ENCODE measurements at places on chromosomes 5 and 9. TPM values are rescaled to one million over a fixed set of nuclear protein-coding genes. Genes with fewer than 3 reads are reported as not detected.

DNA sequence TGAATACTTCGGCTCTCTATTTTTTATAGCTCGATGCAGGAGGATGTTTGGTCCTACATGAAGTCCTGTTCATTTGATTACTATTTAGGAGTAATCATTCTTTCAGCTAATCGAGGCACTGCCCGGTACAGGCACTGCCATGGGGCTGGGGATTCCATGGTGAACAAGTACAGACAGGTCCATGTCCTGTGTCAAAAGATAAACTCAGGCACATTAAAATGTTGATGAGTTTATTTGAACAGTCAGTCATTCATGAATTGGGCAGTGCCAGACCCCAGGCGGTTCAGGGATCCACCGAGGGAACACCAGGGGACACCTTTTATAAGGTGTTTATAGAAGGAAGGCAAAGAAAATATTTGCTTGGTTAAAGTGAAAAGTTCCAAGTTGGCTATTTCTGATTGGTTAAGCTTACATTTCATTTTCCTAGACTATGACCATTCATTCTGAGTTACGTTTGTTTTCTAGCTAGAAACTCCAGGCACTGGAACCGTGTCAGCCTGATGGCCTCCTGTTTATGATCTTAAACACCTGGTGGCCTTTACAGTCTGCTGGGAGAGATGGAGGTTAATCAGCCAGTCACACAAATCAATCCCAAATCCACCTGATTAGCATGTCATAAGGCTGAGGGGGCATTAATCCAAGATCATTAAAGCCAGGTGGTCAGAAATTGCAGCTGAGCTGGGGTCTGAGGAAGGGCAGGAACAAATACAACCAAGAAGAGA, 47.0 kb upstream of the TDRD7 start:
- DNase-seq: no peak

Gene IFNA13
- total RNA-seq: not detected

DNA sequence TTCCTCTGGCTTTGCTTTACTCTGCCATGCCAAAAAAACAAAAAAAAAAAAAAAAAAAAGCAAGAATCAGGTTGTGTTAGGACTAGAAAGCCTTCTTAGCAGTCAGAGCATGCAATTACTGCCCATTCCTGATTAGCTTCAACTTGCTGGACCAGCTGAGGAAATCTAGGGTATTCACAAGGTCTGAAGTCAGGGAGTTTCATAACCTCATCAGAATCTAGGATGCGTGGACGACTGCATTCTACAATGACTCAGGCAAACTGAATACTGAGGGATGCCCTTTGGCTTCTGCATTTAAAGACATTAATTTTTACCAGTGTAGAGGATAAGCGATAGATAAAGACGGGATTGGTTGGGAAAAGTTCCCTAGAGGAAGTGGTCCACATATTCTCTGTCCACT, 39.2 kb upstream of the SHOC1 start:
- DNase-seq: peak; percentile 78

Gene DAB2
- total RNA-seq: 11.4 TPM

DNA sequence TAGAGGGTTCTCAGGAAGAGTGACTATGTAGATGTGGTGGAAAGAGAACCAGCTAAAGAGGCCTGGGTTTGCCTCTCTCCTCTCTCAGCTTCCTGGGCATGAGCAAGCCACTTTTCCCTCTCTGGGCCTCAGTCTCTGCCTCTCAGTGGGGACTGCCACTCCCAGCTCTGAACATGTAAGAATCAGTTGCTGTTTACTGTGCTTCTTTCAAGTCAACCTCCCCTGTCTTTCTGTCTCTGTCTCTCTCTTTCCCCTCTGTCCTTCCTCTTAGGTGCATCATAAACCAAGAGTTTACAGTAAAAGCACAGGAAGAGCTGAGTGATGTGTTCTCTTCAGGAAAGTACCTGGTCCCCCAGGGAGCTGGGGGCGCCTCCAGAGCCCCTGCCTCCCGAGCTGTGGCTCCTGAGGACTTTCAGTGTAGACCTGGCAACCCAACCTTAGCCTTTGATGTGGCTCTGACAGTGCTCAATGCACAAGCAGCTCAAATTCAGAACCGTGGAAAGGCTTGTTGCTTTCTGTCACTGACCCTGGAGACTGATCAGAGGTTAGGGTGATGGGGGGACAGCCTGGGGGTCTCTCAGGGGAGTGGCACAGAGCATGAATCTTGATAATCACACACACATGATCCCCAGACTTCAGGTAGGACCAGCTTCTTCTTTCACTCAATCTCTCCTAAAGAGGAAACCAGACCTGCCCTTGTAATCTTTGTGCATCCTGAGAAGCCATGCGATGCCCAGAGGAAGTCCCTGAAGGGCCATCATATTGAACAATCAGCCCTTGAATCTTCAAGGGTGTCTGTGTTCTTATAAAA, 59.4 kb upstream of the TNFSF8 start:
- no peak for DNase-seq

GRCh38 chr5:128083811-128084227, 253 bp downstream of the SLC12A2 start:
- DNase-seq: no peak

GRCh38 chr9:89543111-89543510, 45.2 kb upstream of the SEMA4D start:
- no peak for DNase-seq

Gene ADGRD2
- total RNA-seq: not detected

- DNase-seq: no peak
Measured at GRCh38 chr9:107161338-107161737, 121.7 kb upstream of the RAD23B start.

DNA sequence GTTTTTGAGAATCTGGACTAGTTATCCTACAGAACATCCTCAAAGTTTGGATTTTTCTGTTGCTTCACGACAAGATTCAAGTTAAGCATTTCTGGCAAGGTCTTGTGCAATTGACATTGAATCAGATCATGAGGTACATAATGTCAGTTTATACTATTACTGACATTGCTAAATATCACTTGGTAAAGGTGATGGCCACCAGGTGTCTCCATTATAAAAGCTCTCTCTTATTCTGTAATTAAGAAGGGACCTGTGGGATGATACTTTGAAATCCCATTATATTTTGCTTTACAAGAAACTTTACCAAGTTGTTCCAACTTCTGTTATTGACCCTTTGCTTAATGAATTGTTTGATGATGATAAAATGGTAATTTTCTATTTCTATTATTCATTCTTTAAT, 131.0 kb upstream of the ASTN2 start:
- no peak for DNase-seq

DNA sequence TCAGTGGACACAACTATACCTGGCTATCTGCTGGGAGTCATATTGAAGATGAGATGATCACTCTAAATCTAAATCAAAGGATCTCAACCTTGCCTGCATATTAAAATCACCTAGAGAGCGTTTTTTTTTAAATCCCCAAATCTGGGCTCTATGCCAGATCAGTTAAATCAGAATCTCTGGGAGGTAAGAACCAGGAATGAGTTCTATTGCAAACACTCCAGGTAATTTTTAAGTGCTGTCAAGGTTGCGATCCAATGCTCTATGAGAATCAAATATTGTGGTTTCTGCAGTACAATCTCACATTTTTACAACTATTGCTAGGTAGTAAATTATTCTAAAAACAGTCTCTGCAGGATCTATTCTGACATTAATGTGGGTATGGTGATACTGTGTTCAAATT, 202.3 kb upstream of the OR13F1 start:
- DNase-seq: no peak

DNA sequence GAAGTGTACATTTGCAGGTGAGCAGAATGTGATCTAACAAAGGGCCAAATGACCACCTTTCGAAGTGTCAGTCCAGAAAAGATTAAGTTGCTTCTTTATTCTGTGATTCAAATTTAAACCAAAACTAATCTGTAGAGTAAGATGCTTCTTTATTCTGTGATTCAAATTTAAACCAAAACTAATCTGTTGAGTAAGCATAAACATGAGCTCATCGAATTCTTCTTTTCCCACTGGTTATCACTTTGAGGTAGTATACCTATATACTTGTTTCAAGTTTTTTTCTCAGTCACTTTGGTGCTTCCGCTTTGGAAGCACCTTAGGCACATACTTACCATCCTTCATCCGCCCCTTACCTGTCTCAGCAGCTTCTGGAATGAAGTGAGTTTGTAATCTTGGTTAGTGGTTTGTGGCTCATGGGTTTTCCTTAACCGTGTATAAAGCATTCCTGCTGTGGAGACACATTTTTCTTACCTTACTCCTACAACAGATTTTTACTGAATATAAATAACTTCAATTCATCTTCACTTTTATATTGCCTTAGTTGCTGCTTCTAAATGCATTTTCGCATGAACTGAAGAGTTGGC, 40.7 kb upstream of the CTXN3 start:
- no peak for DNase-seq

Gene GLDC
- 3.3 TPM for total RNA-seq

Gene IL17B
- total RNA-seq: 9.0 TPM

- DNase-seq: no peak
Measured at GRCh38 chr9:78406933-78407332, 110.0 kb downstream of the PSAT1 start.

DNA sequence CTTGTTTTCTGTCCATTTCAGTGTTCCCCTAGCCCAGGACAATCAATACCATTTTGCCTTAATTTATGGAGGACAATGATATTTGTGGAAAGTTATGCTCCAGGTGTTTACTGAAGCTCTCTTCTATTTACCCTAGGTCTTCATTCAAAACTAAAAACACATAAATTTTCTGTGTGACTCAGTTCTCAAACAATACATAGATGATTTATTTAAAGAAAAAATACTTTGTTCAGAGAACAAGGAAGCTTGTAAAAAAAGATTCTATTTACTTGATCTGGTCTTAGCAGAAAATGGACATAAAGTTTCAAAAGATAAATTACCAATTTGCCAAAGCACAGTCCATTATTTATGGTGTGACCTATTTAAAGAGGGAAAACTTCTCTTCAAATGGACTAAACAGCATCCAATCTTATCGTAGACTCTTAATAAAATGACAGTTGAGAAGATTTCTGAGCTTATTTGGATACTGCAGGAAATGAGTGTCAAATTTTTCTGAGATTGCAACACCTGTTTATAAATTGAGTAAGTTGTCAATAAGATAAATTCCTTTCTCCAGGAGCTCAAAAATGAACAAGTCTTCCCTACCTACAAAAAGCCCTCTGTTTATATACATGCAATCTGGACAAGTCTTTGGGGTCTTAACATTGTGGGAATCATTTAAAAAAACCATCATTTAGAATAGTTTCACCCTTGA, 627.2 kb downstream of the PSAT1 start:
- DNase-seq: no peak

- no peak for DNase-seq
Measured at GRCh38 chr9:84145031-84145430, 164.4 kb downstream of the RMI1 start.

Gene SMC5
- 15.3 TPM for total RNA-seq

Gene PCDHGB6
- 28.7 TPM for total RNA-seq

- no peak for DNase-seq
Measured at GRCh38 chr5:158897444-158898160, 202.1 kb downstream of the EBF1 start.

Gene ANXA6
- total RNA-seq: 628 TPM

Gene TXNDC8
- total RNA-seq: not detected

GRCh38 chr9:30382271-30382670, 2002.2 kb upstream of the ACO1 start:
- no peak for DNase-seq

DNA sequence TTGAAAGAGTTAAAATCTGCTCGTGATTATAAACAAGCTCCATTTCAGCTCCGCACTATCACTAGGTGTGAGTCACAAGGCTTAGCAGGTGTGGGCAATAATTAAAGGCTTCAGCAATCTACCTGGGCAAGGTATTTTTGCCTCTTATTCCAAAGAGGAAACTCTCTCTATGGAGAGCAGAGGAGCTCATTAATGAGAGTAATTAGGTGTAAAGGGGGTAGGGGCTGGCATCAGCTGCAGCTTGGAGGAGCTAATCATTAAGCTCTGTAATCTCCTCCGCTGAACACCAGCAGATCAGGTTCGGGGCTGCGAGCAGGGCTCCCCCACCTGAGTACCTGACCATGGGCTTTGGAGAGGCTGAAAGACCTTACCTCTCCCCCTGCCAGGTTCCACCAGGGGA, 129.2 kb downstream of the CRB2 start:
- DNase-seq: no peak

- no peak for DNase-seq
Measured at GRCh38 chr5:173237143-173237874, 2.3 kb upstream of the NKX2-5 start.

- DNase-seq: no peak
Measured at GRCh38 chr9:21097817-21098216, 20.1 kb upstream of the IFNB1 start.

- no peak for DNase-seq
Measured at GRCh38 chr5:60338846-60339245, 361.1 kb downstream of the DEPDC1B start.

Gene NMUR2
- not detected for total RNA-seq

GRCh38 chr9:119284587-119285337, 84.5 kb downstream of the BRINP1 start:
- peak; percentile 55 for DNase-seq

GRCh38 chr5:4306057-4306456, 710.4 kb downstream of the IRX1 start:
- DNase-seq: no peak

DNA sequence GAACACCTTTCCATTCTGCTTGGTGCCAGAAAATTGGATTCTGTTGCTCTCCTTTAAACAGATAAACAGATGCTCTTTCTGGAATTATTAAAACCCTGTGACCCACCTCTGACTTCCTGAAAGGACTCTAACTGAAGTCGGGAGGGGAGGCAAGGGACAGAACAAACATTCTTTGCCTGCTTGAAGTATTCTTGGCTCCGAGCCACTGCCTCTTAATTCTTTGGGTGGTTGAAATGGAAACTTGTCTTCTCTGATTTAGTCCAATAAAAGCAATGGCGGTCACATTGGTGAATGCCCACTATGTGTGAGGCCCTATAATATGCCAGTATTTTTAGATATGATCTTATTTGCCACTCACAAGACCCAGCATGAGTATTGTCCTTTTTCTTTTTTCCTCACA, 236.8 kb downstream of the SLIT3 start:
- peak; percentile 72 for DNase-seq

DNA sequence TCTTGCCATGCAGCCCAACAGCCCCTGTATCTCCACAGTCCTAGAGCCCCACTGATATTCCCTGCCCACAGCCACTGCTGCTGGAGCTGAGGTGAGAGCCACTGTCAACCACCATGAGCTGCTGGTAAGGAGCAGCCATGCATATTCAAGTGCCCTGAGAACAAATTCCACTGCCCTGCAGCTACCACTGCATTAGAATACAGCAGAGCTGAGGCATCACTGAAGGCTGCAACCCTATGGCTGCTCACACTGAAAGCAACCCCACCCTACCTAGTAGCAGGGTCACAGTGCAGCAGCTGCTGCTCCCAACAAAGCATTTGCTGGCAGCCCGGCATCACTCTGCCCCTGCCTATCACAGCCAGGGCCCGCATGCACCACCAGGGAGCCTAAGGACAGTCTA, 68.6 kb downstream of the SKIC3 start:
- DNase-seq: no peak

GRCh38 chr5:74146796-74147195, 493.7 kb downstream of the ENC1 start:
- no peak for DNase-seq

GRCh38 chr9:136695435-136695895, 8.2 kb upstream of the AGPAT2 start:
- no peak for DNase-seq

Gene PCDHA5
- total RNA-seq: 1.8 TPM
